Activated CD4-positive, CD25-positive, alpha-beta regulatory T cell treated with anti-CD3 and anti-CD28 coated beads, Interleukin-2, amount 50 U/mL, for 72 hours (primary cell): ENCODE measurements at places on chromosomes 3 and 15.

DNA sequence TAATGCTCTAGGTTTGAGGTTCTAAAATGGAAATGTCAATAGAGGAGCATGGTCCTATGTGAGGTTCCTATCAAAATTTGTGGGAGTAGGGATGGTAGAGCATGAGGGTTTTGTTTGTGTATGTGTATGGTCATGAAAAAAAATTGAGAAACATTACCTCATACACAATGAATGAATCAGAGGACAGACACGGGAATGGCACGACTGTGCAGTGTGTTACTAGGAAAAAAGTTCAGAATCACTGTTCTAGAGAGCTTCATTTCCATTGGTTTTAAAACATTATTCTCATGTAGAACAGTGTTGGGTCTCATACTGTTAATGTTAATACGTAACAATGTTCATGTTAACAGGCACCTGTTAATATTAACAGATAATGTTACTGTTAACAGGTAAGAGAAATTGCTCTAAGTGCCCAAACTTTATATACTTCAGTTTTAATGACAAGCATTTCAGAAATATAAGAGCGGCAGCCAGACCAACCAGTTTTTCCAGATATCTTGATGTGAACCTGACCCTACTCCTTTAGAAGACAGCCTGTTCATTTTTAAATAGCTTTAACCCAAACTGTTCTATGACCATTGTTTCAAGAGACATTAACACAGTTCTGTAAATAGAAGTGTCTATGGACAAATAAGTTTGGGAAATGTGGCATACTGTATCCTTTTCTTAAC, 48.0 kb downstream of the SLC15A2 start:
- no peak for DNase-seq

DNA sequence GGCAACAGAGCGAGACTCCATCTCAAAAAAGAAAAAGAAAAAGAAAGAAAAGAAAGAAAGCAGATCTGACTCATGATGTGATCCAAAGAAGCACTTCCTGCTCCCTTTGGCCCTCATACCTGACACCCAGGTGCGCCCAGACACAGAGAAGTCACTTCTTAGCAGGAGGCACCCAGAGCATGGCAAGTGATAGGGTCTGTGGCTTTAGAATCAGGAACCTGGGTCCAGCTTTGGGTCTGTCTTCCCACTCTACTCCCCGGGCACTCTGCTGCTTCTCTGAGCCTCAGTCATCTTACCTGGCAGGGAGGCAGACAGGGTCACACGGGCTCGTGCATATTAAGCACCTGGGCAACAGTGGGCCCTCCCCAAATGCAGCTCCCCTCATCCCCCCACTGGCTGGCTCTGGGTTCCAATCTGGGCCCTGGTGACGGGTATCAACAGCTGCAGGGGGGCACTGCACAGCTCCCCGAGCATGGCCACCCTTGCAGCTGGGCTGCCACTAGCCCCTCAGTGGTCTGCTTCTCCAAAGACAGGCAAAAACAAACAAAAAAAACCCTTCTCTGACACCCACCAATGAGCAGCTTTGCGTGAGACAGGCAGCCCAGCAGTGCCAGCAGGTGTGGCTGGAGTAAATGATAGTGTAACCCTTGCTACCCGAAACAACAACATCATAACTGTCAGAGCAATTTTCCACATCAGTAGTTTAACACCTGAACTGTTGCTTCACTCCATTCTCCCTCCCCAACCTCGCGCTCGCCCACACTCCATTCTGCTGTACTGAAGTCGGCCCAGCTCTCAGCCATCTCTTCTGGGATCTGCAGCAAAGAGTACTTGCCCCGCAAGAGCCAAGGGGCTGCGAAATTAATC, 99.8 kb downstream of the MEGF11 start:
- DNase-seq, result no peak

- no peak for DNase-seq
Measured at GRCh38 chr3:131713416-131714123, 210.8 kb upstream of the MRPL3 start.

- DNase-seq, result no peak
Measured at GRCh38 chr15:61411902-61412510, 182.9 kb upstream of the RORA start.

DNA sequence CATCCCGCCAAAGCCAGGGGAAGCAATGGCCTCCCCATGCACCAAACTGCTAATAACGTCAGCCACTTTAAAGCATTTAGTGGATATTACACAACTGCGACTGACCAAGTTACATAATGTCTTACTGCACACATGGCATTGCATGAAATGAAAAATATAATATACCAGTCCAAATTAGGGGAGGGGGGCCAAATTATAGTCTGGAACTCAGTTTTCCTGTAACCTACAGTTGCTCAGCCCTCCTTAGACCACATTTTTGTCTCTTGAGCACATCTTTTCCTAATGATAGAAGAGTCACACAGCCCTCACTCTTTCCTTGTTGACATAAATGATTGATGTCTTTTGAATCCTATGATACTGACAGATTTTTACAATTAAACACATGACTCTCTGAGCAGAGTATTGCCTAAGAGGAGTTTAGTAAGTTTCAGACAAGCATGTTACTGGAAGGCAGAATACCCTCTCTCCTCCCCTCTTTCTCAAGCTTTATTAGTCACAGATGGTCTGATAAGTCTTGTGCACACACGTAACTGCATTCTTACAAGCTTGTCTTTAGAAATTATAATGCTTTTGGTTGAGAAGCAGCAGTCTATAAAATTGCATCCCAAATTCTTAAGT, 1.1 kb upstream of the PLD1 start:
- DNase-seq, result no peak

- no peak for DNase-seq
Measured at GRCh38 chr3:193301433-193301832, 60.4 kb downstream of the PLAAT1 start.

DNA sequence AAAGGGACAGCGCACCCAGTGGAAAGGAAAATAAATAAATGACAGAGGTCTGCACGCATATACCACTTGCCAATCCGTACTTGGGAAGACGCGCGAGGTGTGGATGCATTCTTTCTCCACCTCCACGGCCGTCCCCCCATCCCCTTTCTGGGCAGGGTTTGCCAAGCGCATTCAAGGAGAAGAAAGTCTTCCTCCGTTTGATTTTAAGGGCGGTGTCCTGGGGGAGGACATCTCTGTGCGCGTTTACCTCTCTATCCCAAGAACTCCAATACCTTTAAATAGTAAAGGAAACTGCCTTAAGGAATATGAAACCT, 576 bp upstream of the MB21D2 start:
- DNase-seq, result no peak

- no peak for DNase-seq
Measured at GRCh38 chr15:61857169-61857829, 202.9 kb downstream of the VPS13C start.

GRCh38 chr3:186759231-186759930, 24.0 kb upstream of the EIF4A2 start:
- DNase-seq, result no peak

DNA sequence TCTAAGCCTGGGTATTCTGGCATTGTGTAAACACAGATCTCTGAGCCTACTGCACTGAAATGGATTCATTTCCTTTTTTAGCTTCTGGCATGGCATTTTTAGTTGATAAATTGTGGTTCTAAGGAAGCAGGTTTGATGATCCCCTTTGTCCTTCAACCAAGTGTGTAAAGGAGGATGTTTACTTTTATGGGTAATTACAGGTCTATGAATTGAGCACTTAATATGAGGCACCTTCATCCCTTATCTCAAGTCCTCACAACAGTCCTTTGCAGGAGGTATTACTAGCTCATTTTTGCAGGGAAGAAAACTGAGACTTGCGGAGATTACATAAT, 30.8 kb upstream of the ZBTB38 start:
- no peak for DNase-seq

GRCh38 chr3:31170932-31171670, 276.6 kb upstream of the GADL1 start:
- DNase-seq, result no peak

DNA sequence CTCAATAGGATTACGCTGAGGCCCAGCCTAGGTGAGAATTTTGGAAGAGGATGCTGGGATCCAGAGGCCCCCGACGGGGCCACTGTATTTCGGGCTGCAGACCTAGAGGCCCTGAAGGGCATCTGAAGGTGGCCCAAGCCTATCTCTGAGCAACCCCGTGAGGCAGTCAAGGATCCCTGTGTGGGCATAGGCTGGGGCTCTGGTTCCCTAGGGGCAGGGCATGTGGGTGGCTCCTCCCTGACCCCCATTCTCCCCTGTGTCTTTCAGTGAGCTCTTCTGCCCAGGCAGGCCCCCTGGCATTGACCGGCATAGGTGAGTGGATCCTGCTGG, 216.0 kb downstream of the SNRPN start:
- no peak for DNase-seq

DNA sequence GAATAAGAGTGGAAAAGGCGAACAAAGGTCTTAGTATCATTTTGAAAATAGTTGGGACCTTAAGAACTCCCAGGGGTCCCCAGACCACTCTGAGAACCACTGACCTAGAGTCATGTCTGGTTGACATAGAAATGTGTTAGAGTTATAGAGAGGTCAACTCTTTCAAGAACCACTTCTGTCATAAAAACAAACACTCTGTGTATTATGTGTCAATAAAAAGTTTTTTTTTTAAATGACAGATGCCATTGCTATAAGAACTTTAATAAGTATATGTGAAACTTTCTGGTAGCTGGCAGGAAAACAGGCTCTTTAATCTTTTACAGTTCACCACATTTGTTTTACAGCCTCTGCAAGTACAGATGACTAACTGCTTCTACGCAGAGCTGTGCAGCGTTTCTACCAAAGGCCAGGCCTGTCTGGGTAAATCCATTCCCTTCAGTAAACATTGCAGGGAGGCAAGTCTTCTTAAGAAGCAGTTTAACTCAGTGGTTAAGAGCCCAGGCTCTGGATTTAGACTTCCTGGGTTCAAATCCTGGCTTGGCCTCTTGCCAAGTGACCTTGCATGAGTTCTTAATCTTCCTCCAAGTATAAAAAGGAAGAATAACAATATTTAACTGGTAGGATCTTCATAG, 56.6 kb downstream of the RFTN1 start:
- no peak for DNase-seq

GRCh38 chr3:181879926-181880325, 168.2 kb downstream of the SOX2 start:
- no peak for DNase-seq

GRCh38 chr3:133301731-133302130, 98.1 kb upstream of the BFSP2 start:
- DNase-seq, result no peak

DNA sequence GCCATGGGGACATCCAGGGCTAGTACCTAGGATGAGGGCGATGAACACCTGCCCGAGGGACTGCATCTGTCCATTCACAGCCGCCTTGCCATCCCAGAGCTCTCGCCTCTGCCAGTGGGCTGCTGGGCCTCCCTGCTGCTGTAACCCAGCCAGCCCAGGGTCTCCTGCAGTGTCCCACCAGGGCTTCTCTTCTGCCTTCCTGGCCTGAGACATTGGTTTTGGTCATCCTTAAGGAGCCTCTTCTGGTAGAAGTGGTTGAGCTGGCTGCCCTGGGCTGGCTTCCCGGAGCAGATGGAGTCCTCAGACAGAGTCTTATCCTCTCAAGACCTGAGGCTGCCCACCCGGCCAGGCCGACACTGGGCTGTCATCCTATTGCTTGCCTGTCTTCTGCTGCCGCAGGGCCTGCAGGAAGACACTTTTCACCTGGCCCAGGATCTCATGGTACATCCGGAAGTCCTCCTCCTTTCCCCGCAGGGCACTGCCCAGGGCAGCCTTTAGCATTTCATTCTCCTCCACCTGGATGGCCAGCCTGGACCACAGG, 6.1 kb upstream of the HHATL start:
- no peak for DNase-seq

- DNase-seq, result no peak
Measured at GRCh38 chr3:43071313-43071893, 34.5 kb downstream of the POMGNT2 start.

DNA sequence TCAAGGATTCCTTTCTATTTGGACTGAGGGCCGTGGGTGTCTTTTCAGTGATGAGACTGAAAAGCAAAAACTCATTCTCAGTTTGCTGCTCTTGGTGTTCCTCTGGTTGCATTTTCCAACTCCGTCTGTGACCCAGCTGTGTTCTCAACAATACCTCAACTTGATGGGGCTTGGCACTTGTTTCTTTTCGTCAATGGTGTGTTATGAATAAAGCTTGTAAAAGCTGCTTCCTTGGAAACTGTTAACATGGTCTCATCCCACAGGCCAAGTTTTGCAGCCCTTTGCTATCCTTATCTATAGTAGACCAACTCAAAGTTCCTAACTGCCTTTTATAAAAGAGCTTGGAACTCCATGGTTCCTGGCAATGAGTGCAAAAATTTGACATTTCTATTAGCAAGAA, 142.5 kb upstream of the UBE2E1 start:
- DNase-seq, result no peak

DNA sequence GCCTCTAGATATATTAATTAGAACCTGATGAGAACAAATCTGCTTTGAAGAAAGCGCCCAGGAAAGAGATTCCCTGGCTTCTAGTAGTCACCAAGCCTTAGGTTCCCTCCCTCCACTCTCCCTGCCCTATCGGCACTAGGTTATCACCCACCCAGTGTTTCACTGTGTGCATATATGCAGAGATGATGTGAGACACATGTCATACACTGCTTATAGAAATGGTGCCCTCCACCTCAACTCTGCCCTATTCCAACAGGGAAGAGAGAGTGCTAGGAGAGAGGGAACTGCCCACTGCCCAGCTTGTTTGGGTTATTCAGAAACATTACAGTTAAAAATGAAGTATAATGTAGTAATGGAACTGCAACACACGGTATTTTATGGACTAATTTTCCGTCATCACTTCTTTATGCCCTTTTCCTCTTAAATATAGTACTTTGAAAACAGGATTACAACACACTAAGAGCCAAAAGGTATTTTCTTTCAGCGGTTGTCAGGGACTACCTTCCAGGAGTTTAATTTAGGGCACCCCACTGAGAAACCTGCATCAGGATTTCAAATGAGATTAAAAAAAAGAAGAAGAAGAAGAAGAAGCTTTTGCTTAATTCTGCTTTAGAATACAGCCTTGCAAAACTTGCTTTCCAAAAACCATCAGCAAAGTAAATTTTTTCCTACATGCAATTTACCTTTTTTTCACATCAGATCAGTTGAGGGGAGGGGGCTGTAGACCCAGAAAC, 55.3 kb downstream of the MEIS2 start:
- no peak for DNase-seq

- DNase-seq, result no peak
Measured at GRCh38 chr3:127951276-127951675, 36.2 kb downstream of the KBTBD12 start.

DNA sequence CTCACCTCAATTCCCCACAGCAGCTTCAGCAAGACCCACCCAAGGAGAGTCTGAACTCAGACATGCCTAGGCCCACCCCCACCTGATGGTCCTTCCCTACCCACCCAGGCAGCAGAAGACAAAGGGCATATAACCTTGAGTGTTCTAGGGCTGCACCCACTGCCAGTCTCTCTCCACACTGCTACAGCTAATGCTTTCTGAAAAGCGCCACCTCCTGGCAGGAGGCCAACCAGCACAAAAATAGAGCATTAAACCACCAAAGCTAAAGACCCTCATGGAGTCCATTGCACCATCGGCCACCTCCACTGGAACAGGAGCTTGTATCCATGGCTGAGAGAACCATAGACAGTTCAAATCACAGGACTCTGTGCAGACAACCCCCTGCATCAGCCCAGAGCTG, 11.3 kb upstream of the RPL39L start:
- peak; percentile 64 for DNase-seq
